ENCODE measurements at places on chromosomes 6 and 20. TPM values are rescaled to one million over a fixed set of nuclear protein-coding genes. Genes with fewer than 3 reads are reported as not detected.

- no peaks in the 10 kb centered on the region for H3K27me3 ChIP-seq
- H3K4me1 ChIP-seq = no peaks in the 10 kb centered on the region
- no peaks in the 10 kb centered on the region for H3K36me3 ChIP-seq
- no peak for DNase-seq
These were observed 54.7 kb downstream of the ENPP1 start for GRCh38 chr6:131862476-131862875.

DNA sequence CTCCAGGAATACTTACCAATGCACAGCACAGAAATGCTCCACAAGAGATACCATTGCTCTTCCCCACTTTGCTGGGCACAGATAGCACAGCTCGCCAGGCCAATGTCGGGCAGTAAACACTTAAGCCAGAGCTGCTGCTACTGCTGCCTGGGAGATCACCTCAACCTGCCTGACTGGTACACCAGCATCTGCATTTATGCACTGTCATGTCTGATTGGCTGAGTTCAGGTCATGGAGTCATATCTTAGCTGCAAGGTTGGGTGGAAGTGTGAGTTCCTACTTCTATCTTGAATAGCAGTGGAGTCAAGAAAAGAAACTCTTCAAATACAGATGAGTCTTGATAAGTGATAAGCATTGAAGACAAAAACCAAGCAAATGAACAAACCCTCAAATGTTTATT, 10.9 kb upstream of the ADGRF4 start:
- H3K4me3 ChIP-seq = no peak overlapping the region
- no peak for DNase-seq
- no peak overlapping the region for H3K27ac ChIP-seq

- no peak overlapping the region for H3K27ac ChIP-seq
- DNase-seq = no peak
- H3K36me3 ChIP-seq = no peaks in the 10 kb centered on the region
These were observed 114.4 kb downstream of the SOD2 start for GRCh38 chr6:159578629-159579028.

- H3K36me3 ChIP-seq = no peaks in the 10 kb centered on the region
- H3K27me3 ChIP-seq = no peaks in the 10 kb centered on the region
- DNase-seq = peak; percentile 29
- no peak overlapping the region for H3K27ac ChIP-seq
- no peak overlapping the region for H3K4me3 ChIP-seq
These were observed 64.9 kb downstream of the SYCP2L start for GRCh38 chr6:10951675-10952282.

GRCh38 chr6:134047673-134048072, 4.8 kb downstream of the SLC2A12 start:
- H3K4me1 ChIP-seq = no peaks in the 10 kb centered on the region
- H3K27me3 ChIP-seq = no peaks in the 10 kb centered on the region
- DNase-seq = no peak

GRCh38 chr20:64176971-64177370, 12.7 kb downstream of the MYT1 start:
- H3K27me3 ChIP-seq = peaks cover 30% of the 10 kb centered on the region
- no peaks in the 10 kb centered on the region for H3K36me3 ChIP-seq
- H3K27ac ChIP-seq = no peak overlapping the region
- DNase-seq = no peak
- H3K4me1 ChIP-seq = no peaks in the 10 kb centered on the region
- no peak overlapping the region for H3K4me3 ChIP-seq

DNA sequence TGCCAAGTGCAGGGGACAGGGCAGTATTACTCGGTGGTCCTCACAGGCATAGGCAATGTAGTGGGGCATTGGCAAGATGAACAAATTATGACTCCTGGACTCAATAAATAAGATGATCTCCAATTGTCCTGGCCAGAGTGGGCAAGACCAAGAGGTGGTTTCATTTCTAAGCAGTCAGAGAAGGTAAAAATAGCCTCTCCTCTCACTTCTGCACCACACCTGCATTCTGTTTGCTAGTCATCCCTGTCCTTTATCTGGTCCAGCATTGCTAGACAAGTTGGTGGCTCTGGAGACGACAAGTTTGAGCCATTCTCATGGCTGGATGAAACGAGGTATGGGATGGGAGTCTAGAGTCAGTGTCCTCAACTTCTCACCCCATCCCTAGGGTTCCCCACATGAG, 83.0 kb downstream of the BANF2 start:
- DNase-seq = no peak
- H3K27ac ChIP-seq = no peak overlapping the region
- no peaks in the 10 kb centered on the region for H3K36me3 ChIP-seq
- no peaks in the 10 kb centered on the region for H3K27me3 ChIP-seq

DNA sequence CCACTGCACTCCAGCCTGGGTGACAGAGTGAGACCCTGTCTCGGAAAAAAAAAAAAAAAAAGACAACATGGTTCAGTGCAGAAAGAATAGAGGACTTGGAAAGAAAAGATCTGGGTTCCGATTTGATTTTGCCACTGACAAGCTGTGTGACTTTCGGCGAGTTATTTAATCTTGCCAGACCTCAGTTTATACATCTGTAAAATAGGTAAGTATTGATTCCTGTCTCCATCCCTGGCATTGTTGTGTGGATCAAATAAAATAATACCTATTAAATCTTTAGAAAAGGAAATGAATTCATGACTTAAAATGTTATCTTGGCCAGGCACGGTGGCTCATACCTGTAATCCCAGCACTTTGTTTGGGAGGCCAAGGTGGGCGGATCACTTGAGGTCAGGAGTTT, 7.0 kb downstream of the ITCH start:
- H3K36me3 ChIP-seq = no peaks in the 10 kb centered on the region
- H3K27ac ChIP-seq = no peak overlapping the region
- no peak for DNase-seq
- H3K4me3 ChIP-seq = no peak overlapping the region

GRCh38 chr20:3563548-3564177, 92.8 kb downstream of the ATRN start:
- no peaks in the 10 kb centered on the region for H3K4me1 ChIP-seq
- H3K27me3 ChIP-seq = no peaks in the 10 kb centered on the region
- peak; percentile 71 for DNase-seq
- peaks cover 36% of the 10 kb centered on the region for H3K36me3 ChIP-seq

- DNase-seq = no peak
- H3K4me3 ChIP-seq = no peak overlapping the region
- H3K4me1 ChIP-seq = peaks cover 70% of the 10 kb centered on the region
- no peaks in the 10 kb centered on the region for H3K27me3 ChIP-seq
- no peaks in the 10 kb centered on the region for H3K36me3 ChIP-seq
These were observed 20.7 kb upstream of the TLDC2 start for GRCh38 chr20:36855241-36855657.

GRCh38 chr20:12110711-12111110, 193.0 kb downstream of the BTBD3 start:
- H3K4me3 ChIP-seq = no peak overlapping the region
- H3K4me1 ChIP-seq = peaks cover 6% of the 10 kb centered on the region
- DNase-seq = no peak
- no peaks in the 10 kb centered on the region for H3K27me3 ChIP-seq
- no peaks in the 10 kb centered on the region for H3K36me3 ChIP-seq
- no peak overlapping the region for H3K27ac ChIP-seq

- no peak overlapping the region for H3K4me3 ChIP-seq
- no peak overlapping the region for H3K27ac ChIP-seq
- H3K27me3 ChIP-seq = no peaks in the 10 kb centered on the region
- H3K36me3 ChIP-seq = no peaks in the 10 kb centered on the region
These were observed 69.3 kb downstream of the LY86 start for GRCh38 chr6:6657820-6658217.

- no peaks in the 10 kb centered on the region for H3K27me3 ChIP-seq
- H3K4me1 ChIP-seq = peaks cover 7% of the 10 kb centered on the region
- no peak overlapping the region for H3K27ac ChIP-seq
- no peak overlapping the region for H3K4me3 ChIP-seq
- H3K36me3 ChIP-seq = peaks cover 56% of the 10 kb centered on the region
These were observed 24.7 kb downstream of the GLO1 start for GRCh38 chr6:38678178-38678760.

DNA sequence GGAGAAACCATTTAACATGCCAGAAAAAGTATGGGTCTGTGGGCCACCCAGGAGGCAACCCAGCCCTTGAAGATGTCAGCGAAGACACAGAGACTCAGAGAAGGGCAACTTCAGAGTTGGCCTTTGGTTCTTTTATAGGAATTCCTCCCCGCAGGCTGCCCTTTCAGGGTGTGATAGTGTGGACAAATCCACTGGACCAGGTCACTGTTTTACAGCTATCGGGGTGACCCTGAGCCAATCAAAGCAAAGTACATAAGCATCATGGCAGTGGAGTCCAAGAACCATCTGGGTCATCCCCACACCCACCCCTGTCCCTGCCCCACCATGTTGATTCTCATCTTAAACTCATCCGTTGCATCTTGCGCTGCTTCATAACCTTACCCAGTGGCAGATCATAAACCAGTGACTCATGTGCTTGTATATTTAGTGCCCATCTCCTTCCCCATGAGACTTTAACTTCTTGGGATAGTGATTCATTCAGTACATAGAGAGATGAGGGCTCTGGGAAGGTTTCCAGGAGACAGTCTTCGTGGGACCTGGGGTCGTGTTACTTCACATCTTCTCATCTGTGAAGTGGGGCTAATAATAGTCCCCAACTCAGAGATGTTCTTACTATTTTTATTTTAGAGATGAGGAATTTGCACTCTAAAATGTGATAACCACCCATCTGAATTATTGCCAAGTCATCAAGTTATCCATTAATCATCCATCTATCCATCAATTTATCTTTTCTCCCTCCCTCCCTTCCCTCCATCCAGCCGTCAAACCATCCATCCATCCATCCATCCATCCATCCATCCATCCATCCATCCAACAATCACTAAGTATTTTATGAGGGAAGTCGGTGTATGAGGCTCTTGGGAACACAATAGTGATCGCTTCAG, 51.0 kb downstream of the EDN3 start:
- H3K27ac ChIP-seq = no peak overlapping the region
- no peak overlapping the region for H3K4me3 ChIP-seq
- H3K27me3 ChIP-seq = no peaks in the 10 kb centered on the region
- no peaks in the 10 kb centered on the region for H3K36me3 ChIP-seq
- no peak for DNase-seq
- H3K4me1 ChIP-seq = no peaks in the 10 kb centered on the region

DNA sequence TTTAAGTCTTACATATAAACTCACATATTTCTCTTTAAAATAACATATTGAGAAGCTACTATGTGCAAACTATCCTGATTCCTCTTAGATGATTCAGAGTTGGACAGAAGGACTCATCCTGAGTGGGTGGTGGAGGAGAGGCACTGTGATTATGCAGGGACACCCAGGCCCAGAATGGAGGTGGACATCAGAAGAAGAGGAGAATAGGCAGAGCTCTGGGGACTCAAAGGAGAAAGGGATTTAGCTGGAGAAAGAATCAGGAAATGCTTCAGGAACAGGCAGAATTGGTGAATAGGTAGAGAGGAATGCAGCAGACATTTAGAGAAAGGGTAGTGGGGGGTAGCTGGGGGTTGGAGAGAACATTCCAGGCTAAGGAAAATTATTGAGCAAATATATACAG, 17.4 kb downstream of the RCAN2 start:
- no peak for DNase-seq
- no peaks in the 10 kb centered on the region for H3K27me3 ChIP-seq

- H3K4me1 ChIP-seq = peaks cover 15% of the 10 kb centered on the region
- no peak overlapping the region for H3K27ac ChIP-seq
- H3K27me3 ChIP-seq = no peaks in the 10 kb centered on the region
- DNase-seq = no peak
These were observed 3.2 kb upstream of the RPP21 start for GRCh38 chr6:30341728-30342127.

GRCh38 chr6:21597801-21598673, 4.5 kb downstream of the SOX4 start:
- H3K27me3 ChIP-seq = no peaks in the 10 kb centered on the region
- peak overlapping the region; percentile 93 for H3K27ac ChIP-seq

GRCh38 chr20:8255945-8256632, 124.0 kb downstream of the PLCB1 start:
- no peaks in the 10 kb centered on the region for H3K27me3 ChIP-seq
- no peak overlapping the region for H3K4me3 ChIP-seq
- no peaks in the 10 kb centered on the region for H3K4me1 ChIP-seq

GRCh38 chr6:3318226-3318625, 59.5 kb downstream of the PSMG4 start:
- H3K4me3 ChIP-seq = no peak overlapping the region
- H3K4me1 ChIP-seq = peaks cover 5% of the 10 kb centered on the region
- no peak for DNase-seq
- no peaks in the 10 kb centered on the region for H3K27me3 ChIP-seq
- no peak overlapping the region for H3K27ac ChIP-seq
- peaks cover 6% of the 10 kb centered on the region for H3K36me3 ChIP-seq

GRCh38 chr6:25453288-25453687, 174.1 kb downstream of the CARMIL1 start:
- no peak overlapping the region for H3K4me3 ChIP-seq
- H3K27me3 ChIP-seq = no peaks in the 10 kb centered on the region
- no peaks in the 10 kb centered on the region for H3K36me3 ChIP-seq
- DNase-seq = no peak

- H3K4me3 ChIP-seq = no peak overlapping the region
- H3K27me3 ChIP-seq = no peaks in the 10 kb centered on the region
- H3K36me3 ChIP-seq = no peaks in the 10 kb centered on the region
- no peaks in the 10 kb centered on the region for H3K4me1 ChIP-seq
- DNase-seq = no peak
These were observed 302.9 kb downstream of the CDKAL1 start for GRCh38 chr6:20837189-20837588.

DNA sequence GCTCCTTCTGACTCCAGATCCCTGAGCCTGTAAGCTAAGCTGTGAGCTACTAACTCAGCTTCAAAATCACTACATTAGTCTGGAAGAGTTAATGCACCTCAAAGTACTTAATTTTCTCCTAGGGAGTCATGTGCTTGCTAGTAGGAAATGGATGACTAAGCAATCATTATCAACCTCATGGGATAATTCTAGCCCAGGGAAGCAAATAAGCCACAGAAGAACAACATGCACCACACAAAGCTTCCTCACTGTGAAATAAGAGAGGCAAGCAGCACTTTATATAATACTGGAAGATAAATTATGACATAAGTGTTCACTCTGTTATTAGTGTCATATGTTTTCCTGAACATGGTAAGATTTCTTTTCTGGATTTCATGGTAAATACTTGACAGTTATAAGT, 57.9 kb upstream of the RCAN2 start:
- no peaks in the 10 kb centered on the region for H3K4me1 ChIP-seq
- no peak overlapping the region for H3K4me3 ChIP-seq
- H3K36me3 ChIP-seq = no peaks in the 10 kb centered on the region
- no peaks in the 10 kb centered on the region for H3K27me3 ChIP-seq

GRCh38 chr6:105431226-105431625, 28.3 kb upstream of the PREP start:
- H3K27ac ChIP-seq = no peak overlapping the region
- H3K36me3 ChIP-seq = no peaks in the 10 kb centered on the region
- no peaks in the 10 kb centered on the region for H3K4me1 ChIP-seq

ENPP4 gene
- 17.7 TPM for total RNA-seq

SOX4 gene
- total RNA-seq = 82.0 TPM

SLC22A23 gene
- 24.4 TPM for total RNA-seq

SNX3 gene
- 196 TPM for total RNA-seq

VNN1 gene
- total RNA-seq = 1.4 TPM

C20orf202 gene
- 0.76 TPM for total RNA-seq

RAET1L gene
- 0.58 TPM for total RNA-seq

ENTPD6 gene
- 76.3 TPM for total RNA-seq

Measured in left lung (tissue), 14 donors.